Sigmoid colon (tissue), 7 donors: ENCODE measurements at places on chromosomes 12 and 14. TPM values are rescaled to one million over a fixed set of nuclear protein-coding genes. Genes with fewer than 3 reads are reported as not detected.

CLEC4A gene
- 1.9 TPM for total RNA-seq

- no peak for DNase-seq
Measured at GRCh38 chr12:90653040-90653439, 301.9 kb downstream of the CCER1 start.

DNA sequence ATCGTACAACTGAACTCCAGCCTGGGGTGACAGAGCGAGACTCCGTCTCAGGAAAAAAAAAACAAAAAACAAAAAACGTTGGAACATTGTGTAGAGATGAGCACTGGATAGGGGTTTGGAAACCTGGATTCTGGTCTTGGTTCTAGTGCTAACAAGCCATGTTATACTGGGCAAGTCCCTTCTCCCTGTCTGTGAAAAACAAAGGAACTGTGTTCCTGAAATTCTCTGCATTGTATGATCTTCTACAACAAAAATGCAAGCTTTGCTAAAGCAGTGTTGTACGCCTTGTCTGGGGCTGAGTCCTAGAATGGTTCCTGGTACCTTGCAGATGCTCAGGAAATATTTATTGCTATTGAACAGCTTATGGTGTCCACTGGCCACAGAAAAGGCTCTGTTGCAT is 13.4 kb downstream of the GPRC5D start:
- DNase-seq: no peak

SLC8A3 gene
- 0.36 TPM for total RNA-seq

GRCh38 chr14:65302571-65303189 is 109.8 kb upstream of the FUT8 start:
- DNase-seq: no peak

B3GNT4 gene
- total RNA-seq: not detected

DNA sequence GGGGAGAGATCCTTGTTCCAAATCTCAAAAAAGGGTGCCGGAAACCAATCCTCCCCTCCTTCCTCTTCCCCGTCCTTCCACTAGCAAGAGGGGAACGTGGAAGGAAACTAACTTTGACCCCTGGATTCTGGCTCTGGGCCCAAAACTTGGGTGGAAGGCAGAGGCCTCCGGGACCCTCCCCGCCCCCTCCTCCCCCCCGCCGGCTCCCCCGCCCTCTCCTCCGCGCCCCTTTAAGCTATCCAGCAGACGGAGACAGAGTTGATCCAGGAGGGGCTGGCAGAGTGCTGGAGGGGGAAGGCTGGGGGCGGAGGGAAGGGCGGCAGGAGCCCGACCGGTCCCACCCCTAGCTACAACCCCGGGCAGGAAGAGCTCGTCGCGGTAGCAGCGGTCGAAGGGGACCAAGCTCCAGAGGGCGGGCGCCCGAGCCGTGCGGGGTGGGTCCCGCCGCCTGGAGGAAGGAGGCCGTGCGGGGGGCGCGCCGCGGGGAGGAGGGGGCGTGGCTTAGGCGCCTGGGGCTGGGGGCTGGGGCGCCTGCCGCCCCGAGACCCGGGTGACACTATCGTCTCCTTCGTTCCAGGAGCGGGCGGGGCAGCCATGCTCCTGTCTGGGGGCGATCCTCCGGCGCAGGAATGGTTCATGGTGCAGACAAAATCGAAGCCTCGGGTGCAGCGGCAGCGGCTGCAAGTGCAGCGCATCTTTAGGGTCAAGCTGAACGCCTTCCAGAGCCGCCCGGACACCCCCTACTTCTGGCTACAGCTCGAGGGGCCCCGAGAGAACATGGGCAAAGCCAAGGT is at the start of gene NYNRIN:
TSS of gene NYNRIN (plus strand) at position 351 of the 794 bp plus-strand sequence. CDS start at position 595, 244 bp downstream.
- peak; percentile 82 for DNase-seq

DNA sequence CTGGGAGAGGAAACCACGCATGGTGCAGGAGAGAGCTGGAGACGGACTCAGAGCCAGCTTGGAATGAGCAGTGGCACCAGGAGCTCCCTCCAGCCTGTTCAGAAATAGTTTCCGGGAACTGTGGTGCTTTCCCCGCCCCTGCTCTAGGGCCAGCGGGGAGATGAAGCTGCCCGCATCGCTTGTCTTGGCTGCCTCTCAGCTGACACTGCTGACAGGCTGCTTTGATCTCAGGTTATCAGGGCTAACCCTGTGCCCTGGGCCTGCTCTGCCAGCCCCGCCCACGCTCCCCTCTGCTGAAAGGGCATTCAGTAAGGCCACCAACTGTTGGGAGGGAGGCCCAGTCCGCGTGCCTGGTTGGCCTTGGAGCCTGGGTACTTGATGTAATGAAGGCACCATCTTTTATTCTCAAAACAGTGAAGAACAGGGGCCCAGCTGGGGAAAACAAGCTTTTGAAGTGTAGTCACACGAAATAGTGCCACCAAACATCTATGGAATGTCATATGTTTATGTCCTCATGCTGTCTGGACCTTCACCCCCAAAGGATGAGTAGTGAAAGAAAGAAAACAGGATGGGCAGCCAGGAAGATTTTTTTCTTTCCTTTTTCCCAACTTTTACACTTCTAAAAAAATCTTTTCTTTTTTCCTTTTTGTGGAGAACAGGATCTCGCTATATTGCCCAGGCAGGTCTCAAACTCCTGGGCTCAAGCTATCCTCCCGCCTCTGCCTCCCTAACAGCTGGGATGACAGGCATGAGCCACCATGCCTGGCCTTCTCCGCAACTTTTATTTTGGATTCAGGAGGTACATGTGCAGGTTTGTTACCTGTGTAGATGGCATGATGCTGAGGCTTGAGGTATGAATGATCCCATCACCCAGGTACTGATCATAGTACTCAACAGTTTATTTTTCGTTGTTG is 115.9 kb upstream of the TBX3 start:
- no peak for DNase-seq

DNA sequence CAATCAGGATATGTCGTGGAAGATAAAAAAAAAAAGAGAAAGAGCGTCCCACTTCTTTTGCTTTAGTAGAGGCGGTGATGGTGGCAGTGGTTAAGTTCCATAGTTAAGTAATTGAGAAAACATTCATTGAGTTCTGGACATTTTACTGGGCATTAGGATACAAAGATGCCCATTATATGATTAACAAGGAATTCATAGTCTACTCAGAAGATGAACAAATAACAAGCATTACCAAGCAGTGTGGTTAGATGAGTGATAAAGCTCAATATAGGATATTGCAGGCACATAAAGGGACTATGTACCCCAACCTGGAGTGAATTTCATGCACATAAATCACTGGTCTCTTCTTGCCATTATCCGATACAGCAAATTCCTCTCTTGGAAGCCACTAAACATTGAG is 53.7 kb downstream of the ALG10B start:
- DNase-seq: no peak
